ENCODE measurements at places on chromosomes 6 and 20. TPM values are rescaled to one million over a fixed set of nuclear protein-coding genes. Genes with fewer than 3 reads are reported as not detected.

EXOC2 gene
- 10.0 TPM for total RNA-seq

ROS1 gene
- 0.24 TPM for total RNA-seq

ENPP4 gene
- total RNA-seq: 0.25 TPM

HUS1B gene
- 0.12 TPM for total RNA-seq

GSTA1 gene
- total RNA-seq: not detected

OPN5 gene
- not detected for total RNA-seq

TMEM74B gene
- 3.3 TPM for total RNA-seq

SH3BGRL2 gene
- total RNA-seq: 0.32 TPM

CLIC5 gene
- total RNA-seq: not detected

IRAK1BP1 gene
- total RNA-seq: 0.62 TPM

HRH3 gene
- total RNA-seq: not detected

IL20RA gene
- total RNA-seq: 0.07 TPM

ZNF292 gene
- 3.3 TPM for total RNA-seq

VNN1 gene
- total RNA-seq: 0.03 TPM

CRIP3 gene
- total RNA-seq: 0.11 TPM
